CD4-positive, alpha-beta memory T cell (primary cell): ENCODE measurements at places on chromosomes 2 and 18.

GRCh38 chr2:168643979-168644378 lies 158.5 kb upstream of the NOSTRIN start:
- no peak for DNase-seq

DNA sequence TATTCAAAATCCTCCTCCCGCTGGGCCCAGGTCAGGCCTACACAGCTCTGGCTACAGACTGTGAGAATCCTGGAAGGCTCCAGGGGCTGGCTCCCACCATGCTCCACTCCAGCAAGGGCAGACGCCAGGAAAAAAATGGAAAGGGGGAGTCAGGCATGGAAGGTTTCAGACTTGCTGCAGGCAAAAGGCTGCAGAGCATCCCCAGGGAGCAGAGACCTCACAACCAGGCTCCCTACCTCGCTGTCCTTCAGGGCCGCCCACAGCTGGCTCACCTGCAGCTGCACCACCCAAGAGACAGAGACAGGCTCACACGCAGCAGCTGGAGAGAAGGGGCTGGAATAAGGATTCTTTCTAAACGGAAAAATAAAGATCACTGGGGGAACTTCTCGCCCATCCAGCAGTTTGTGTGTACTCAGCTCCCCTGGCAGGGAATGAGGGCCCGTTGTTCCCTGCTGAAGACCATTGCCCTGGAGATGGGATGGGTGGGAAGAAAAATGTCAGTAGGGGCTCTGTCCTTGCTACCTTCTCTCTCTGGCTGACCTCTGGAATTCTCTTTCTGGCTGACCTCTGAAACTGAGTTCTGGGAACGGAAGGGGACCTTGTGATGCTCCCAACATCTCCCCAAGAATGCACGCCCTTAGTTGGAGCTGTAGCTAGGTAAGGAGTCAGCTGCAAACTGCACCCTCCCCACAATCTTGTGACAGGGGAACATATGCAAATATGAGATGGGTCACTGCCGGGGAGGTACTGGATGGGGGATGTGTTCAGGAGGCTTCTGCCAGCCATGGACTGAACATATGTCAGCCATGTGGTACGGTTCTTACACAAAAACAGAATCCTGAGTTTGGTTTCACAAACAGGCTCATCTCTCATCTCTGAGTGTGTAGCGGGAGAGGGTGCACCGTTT lies 34.5 kb downstream of the BCL2 start:
- no peak for DNase-seq

GRCh38 chr2:85768713-85769112 lies 14.9 kb downstream of the ATOH8 start:
- DNase-seq: no peak

GRCh38 chr2:98058191-98058975 lies 28.6 kb upstream of the VWA3B start:
- DNase-seq: no peak

DNA sequence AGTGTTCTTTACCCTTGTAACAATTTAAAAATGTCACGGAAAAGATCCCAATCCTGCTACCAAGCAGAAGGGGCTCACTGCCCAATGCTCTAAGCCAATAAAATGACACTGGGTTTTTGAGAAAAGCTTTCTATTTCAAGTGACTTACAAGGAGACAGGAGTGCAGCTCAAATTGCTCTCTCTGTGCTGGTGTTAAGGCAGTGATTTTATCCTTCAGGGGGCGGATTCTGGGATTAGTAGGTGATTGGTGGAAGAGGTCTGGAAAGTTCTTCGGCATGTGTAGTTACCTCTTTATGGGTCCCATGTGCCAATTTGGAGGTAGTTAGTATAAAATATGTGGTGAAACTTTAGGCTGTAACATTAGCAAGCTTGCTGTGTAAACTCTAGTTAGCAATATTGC lies 27.4 kb upstream of the MCM6 start:
- DNase-seq: no peak

GRCh38 chr18:34299828-34300227 lies 75.1 kb upstream of the NOL4 start:
- DNase-seq: no peak

DNA sequence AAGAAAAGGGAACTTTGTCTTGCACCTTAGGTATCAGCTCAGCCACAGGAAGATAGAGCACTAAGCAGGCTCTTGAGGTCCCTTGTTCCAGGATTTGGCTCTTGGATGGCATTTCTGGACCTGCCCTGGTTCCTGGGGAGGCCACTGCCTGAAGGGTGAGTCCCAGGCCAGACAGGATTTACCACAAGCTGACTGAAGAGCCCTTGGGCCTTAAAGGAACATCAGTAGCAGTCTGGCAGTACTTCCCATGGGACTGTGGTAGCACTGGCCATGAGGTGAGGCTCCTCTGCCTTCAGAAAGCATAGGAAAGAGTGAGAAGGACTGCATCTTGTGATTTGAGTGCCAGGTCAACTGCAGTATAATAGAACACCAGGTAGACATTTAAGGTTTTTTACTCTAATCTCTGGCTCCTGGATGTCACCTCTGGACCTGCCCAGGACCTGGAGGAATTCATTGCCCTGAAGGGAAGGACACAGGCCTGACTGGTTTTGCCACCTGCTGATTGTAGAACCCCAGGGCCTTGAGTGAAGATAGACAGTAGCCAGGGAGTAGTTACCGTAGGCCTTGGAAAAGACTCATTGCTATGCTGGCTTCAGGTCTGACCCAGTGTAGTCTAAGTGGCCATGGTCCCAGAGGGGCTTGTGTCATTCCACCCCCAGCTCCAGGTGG lies 154.4 kb upstream of the CREB1 start:
- DNase-seq: no peak

DNA sequence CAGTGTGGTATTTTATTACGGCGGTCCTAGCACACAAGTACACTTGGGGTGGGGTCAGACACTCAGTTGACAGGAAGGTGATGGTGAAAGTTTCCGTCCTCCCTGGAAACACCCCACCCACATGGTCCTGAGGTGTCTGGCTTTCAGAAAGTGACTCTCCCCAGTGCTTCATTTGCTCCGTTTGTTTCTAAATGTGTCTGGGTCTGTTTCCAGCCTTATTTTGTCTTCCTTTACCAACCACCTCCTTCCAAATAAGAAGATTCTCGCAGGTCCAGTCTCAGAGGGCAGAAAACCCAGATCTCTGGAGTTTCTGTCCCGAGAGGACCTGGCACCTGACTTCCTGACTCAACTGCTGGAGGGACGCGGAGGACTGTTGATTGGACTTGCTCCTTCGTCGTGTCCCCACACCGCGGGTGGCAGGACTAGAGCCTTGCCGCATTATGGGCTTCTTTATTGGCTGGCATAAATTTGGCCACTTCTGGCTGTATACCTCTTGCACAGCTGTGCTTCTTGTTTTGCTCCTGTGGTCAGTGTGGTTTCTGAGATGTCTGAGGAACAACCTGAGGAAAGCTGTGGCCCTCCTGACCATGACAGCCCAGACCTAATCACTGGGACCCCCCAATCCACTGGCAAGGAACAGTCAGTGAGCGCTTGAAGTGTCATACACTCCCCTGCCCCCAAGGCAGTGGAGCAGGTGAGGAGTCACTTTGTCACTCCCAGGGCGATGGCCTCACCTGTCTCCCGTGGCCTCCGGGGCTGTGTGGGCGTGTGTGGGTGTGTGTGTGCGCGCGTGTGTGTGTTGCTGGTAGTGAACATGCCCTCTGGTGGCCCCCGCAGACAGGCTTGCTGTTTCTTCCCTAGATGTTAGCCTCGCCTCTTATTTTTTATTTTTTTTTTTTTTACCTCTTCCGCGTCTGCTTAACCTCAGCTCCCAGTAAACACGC lies 45.6 kb downstream of the MEX3C start:
- DNase-seq: peak; percentile 67

GRCh38 chr2:72162574-72162973 lies 14.9 kb upstream of the CYP26B1 start:
- DNase-seq: no peak

DNA sequence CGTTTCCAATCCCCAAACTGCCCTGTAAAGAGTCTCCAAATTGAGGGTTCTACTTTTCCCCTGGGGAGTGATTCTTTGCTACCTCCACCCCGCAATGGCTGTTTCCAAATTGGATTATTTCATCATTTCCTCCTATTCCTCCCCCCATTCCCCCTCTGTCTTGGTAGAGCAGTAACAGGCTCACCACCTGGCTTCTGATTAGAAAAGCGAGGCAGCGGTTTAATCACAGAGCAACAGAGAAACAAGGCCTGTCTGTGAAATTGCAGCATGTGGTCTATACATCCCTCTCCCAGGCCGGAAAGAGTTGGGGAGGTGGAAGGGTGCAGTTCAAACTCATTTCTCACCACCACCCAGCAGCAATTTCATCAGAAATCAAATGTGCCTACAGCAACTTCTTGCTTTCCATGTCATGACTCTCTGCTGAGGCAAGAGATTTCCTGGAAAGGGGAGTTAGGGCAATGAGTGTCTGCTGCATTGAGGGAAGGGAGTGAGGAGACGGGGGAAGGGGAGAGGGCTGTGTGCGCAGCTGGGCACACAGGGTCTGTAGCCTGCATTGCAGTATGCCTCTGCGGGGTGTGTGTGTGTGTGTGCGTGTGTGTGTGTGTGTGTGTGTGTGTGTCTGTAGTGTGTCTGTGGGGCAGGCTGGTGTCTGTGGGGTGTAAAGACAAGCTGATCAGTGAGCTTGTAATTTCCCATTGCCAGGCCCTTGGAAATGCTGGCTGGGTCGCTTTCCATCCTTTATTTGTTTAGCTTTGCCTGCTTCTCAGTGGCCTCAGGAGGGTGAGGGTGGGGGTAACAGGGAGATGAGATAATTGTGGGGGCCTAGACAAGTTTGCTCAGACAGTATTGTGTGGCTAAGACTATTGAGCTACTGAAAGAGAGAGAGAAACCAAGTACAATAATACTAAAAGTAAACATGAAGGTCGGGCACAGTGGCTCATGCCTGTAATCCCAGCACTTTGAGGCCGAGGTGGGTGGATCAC lies 13.5 kb upstream of the IGFBP2 start:
- no peak for DNase-seq

GRCh38 chr18:25832001-25832604 lies 258.3 kb downstream of the SS18 start:
- no peak for DNase-seq

- DNase-seq: no peak
These were observed 106.1 kb upstream of the PPP1CB start for GRCh38 chr2:28645553-28645952.

DNA sequence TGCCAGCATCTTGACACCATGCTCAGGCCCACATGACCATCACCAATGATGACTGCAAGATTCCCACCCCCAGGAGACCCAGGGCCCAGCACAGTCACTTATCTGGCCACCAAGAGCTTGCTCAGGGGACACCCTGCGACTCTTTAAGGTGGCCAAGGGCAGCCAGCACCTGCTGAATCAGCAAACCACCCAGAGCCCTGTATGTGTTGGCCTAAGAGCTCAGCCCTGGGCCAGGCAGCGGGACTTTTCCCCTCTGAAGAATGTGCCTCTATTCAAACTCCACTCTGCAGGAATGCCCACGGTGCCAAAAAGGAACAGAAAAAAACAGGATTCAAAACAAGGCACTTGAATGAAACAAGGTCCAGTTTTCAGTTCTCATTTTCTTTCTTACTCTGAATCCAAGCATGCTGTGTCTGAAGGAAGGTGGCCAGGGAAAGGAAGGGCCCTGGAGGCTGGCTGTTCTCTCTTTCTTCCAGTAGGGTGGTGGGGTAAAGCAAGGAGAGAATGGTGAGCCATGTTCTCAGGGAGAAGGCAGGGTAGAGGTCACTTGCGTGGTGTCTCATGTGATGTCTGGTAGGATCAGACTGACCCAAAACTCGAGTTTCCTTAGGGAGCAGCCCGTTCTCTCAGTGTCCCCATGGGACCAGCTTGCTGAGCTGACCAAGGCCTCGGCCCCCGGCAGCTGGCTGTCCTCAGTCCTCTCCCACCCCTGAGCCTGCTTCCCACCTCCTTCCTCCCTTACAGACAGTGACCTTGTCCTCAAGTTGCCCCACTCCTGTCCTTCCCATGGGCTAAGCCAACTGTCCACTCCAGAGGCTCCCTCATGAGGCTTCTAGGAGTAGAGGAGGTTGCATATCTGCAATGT lies 150.0 kb downstream of the RNF152 start:
- DNase-seq: no peak

GRCh38 chr2:60371681-60372080 lies 181.8 kb downstream of the BCL11A start:
- no peak for DNase-seq

GRCh38 chr2:1698188-1698945 lies 45.9 kb downstream of the PXDN start:
- no peak for DNase-seq

DNA sequence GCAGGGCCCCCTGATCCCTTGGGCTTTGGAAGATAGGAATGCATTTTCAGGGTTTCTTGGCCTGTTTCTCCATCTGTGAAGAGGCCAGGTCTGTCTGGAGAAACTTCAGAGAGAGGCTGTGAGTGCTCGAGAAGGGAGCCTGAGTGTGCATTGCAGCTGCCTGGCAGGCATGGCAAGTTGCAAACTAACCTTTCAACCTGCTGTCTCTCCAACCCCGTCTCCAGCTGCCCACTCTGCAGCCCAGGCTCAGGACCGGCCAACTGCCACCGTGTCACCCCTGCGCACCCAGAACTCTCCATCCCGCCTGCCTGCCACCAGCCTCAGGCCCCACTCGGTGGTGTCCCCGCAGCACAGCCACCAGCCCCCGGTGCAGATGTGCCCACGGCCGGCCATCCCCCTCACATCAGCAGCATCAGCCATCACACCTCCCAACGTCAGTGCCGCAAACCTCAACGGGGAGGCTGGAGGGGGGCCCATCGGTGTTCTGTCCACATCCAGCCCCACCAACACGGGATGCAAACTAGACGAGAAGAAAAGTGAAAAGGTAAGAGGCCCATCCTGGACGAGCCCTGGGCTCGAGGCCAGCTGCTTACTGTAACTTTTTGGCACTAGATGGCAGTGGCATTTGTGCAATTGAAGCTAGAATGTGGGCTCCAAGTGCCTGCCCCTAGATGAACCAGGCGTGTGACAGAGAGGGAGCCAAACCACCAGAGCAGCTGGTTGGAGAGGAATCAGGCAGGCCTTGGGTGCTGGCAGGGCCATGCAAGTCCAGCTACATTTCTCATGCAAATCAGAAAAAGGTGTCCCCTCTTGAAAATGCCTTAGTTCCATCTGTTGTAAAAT lies 164.6 kb downstream of the SEPTIN10 start:
- DNase-seq: no peak

- DNase-seq: no peak
These were observed 645.7 kb downstream of the SLC4A3 start for GRCh38 chr2:220273082-220273481.

- DNase-seq: no peak
These were observed 2.8 kb upstream of the PROM2 start for GRCh38 chr2:95271381-95271971.

DNA sequence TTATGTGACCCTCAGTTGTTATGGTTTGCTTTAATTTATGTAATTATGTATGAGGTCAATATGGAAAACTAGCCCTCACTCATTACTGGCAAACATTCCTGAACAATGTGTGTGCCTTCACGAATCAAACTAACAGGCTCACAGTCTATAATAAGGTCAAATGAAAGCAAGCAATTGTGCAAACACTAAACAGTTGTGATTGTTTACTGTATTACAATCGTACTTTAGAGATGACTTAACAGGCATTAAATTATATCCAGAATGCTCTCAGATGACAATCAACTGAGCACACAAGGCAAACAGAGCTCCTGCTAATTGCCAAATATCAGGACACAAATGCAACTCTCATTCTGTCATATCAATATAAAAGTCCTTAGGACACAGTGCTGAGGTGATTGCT lies 29.5 kb downstream of the COL5A2 start:
- DNase-seq: no peak
